Testis (tissue), 5 donors: ENCODE measurements at places on chromosomes 12 and 14.

DNA sequence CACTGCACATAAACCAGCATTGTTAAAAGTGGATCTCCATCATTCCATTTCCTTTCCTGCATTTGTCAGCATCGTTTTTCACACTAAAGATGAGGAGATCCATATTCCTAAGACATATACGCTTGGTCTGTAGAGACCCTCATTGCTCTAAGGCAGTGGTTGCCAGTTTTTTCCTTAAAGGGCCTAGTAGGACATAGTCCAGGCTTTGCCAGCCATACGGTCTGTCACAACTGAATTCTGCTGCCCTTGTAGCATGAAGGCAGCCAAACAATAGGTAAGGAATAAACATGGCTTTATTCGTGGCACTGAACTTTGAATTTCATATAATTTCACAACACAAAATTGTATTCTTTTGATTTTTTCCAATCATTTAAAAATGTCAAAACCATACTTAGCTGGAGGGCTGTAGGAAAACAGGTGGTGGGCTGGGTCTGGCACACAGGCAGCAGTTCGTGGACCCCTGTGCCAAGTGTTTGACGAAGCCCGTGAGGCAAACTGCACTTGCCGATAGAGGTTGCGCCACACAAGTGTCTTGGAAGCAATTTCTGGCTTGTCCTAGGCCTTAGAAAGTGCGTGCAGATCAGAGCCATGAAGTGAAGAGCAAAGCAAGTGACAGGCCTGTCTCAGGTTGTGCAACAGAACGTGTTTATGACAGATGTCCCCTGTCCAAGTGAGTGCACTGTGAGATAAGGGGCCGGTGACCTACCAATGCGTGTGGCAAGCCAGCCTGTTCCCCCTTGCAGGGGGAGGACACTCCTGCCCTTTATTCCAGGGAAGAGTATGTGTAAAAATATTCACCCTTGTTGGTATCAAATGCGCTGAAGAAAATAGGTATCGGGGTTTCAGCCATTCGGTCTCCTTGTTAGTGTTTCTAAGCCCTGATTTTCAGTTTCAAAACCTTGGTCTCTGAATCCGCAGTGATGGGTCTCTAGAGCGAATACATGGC is 916 bp upstream of the CHPT1 start:
- peak; percentile 45 for DNase-seq

DNA sequence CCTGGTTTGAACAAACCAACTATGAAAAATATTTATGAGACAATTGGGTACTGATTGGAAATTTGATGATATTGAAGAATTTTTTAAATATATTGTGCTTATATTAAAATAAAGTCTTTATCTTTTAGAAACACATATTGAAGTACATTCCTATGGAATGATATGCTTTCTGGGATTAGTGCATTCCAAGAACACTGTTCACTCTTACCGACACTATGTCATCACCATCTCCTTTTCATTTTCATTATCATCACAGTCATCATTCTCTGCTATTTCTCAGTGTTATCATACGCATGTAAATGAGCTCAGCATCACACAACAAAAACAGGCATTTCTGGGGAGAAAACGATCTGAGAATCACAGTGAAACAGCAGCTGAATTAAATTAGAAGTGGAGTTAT is 513.3 kb upstream of the CCDC196 start:
- no peak for DNase-seq

- DNase-seq: peak; percentile 21
These were observed 260.3 kb upstream of the E2F7 start for GRCh38 chr12:77325511-77326236.

DNA sequence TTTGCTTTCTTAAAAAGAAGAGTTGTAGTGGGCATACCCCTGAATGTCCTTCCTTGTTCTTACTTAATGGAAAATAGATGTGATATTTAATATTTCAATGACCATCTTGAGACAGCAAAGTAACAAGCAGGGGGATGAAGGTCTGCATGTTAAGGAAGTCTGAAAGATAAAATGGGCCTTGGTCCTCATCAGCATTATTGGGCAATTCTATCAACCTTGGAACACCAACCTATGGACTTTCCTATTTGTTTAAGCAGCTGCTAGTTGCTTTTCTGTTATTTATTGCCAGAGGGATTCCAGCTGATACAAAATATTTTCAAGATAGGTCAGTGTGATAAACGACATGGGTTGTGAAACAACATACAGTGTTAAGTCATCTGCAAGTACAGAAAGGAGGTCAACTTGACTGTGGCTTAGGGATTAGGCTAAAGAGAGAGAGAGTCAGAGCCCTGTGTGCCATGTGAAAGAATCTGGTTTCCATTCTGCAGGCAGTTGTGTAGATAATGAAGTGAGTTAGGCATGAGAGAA is 16.4 kb upstream of the A2M start:
- no peak for DNase-seq

- no peak for DNase-seq
These were observed 31.8 kb upstream of the CLEC4E start for GRCh38 chr12:8572507-8572906.

DNA sequence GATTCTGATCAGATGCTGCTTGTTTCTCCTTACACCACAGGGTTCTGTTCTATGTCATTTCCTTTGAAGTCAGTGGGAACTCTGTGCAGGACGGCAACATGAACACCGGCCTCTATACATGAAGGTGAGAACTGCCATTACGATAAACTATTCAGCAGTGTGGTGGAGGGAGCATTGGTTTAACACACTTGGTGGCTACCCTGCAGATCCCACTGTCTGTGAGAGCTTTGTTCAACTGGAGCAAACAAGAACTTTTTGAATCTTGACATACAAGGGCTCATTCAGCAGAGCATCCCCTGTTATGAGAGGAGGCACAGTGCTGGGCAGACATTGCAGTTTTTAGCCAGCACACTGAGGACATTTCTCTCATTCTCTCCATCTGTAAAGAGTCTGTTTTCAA is 10.7 kb upstream of the FRS2 start:
- no peak for DNase-seq

- no peak for DNase-seq
These were observed 54.9 kb downstream of the OTOGL start for GRCh38 chr12:80154261-80154660.

GRCh38 chr14:52790756-52791222 is 618 bp downstream of the GNPNAT1 start:
- no peak for DNase-seq

GRCh38 chr14:22513066-22513812 is 75.8 kb downstream of the DAD1 start:
- DNase-seq: no peak

DNA sequence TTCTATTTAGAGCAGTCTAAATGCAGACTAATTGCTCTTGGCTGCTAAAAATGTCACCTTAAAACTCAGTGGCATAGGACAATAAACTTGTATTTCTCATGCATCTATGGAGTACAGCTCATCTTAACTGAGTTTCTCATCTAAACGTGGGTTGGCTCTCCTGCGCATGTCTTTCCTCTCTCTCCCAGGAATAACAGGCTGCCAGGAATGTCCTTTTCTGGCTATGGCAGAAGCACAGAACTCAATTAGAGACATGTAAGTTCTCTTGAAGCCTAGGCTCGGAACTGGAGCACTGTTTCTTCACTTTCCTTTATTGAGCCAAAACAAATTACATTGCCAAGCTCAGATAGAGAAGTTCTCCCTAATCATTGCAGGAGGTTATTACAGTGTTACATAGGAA is 722.3 kb upstream of the FLRT2 start:
- peak; percentile 37 for DNase-seq

DNA sequence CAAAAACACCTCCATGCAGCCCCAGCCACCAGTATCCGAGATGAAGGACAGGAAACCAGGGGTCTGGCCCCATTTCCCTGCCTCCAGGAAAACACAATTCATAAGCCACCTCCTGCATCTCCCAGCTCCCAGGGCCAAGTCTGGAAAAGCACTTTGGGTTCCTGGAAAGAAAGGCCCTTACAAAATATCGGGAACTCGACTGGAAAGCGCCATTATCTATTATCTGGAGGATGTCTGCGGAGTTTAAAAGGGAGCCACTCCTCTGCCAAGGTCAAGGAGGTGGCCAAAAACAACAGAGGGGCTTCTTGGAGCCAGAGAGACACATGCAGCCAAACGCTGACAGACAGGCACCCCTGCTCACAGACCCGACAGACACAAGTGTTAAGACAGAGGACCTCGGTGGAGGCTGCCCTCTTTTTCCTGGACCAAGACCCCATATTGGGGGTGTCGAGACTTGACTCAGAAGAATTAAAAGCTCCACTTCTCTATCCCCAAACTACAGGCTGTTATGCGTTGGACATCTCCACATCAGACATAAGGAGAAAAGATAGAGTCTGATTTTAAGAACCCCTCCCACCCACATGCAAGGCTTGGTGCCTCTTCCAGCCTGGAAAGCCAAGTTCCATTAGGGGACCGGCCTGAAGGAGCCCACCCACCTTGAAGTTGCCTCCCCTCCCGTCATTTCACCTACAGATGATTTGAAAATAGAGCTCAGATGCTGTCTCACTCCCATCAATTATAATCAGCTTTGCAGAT is 9.6 kb downstream of the ACTN1 start:
- no peak for DNase-seq

DNA sequence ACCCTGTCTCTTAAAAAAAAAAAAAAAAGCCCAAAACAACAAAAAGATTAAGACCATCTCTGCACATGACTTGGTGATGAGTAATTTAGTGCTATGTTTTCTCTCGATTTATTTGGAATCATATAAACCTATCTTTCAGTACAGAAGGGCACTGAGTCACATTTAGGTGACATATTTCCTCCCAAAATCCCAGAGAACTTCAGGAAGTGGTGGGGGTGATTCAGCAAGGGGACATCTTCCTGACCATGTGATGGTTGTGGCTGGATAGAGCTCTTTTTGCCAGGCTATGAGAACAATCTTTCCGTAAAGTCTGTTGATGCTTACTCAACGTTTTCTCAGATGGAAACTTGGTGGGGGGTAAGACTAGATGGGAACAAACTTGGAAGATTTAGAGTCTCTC is 50.0 kb downstream of the PPFIBP1 start:
- DNase-seq: no peak

- DNase-seq: no peak
These were observed 101.4 kb downstream of the ADGRD1 start for GRCh38 chr12:131055093-131055465.

GRCh38 chr14:74577247-74577947 is 34.6 kb downstream of the LTBP2 start:
- peak; percentile 74 for DNase-seq

- DNase-seq: peak; percentile 77
These were observed 207.7 kb downstream of the TTC8 start for GRCh38 chr14:89032086-89032649.

GRCh38 chr14:102182936-102183619 is 43.4 kb downstream of the WDR20 start:
- no peak for DNase-seq

DNA sequence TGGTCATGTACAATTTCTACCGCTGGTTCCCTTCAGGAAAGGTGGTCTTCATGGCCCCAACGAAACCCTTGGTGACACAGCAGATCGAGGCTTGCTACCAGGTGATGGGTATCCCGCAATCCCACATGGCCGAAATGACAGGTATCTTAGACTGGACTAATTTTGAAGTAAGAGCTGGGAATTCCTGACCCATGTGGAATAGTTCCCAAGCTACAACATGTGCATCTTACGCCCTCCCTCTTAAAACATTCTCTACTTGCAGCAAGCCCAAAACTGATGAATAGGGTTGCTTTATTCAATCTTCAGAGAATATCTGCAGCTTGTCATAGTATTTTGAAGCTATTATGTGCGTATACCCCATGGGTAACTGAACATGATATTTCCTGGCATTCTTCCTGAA is 669 bp downstream of the FANCM start:
- DNase-seq: no peak

GRCh38 chr14:36944307-36945010 is 227.9 kb downstream of the SLC25A21 start:
- DNase-seq: no peak

GRCh38 chr12:92506891-92507290 is 195.9 kb upstream of the PLEKHG7 start:
- DNase-seq: no peak

- DNase-seq: peak; percentile 70
These were observed 38.4 kb downstream of the MLXIP start for GRCh38 chr12:122116707-122117535.

DNA sequence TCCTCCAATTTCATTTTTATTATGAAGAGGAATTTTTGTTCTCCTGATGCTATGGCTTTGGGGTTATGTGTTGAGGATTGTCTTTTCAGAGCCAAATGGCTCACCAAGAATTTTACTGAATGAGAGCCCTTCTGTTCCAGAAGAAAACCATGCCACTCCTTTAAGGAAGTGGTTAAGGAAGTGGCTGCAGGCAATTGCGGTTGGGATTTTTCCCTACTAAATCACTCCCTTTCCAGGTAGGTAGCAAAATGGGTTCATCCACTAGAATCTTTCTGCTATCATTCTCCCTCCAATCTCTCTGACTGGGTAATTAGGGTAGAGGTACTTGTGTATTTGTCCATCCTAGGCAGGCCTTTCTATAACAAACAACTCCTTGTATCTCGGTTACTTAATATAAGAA is 163.1 kb downstream of the TTC8 start:
- no peak for DNase-seq

- DNase-seq: no peak
These were observed 797 bp downstream of the UNG start for GRCh38 chr12:109098183-109098604.

GRCh38 chr12:110668480-110669192 is 20.3 kb downstream of the HVCN1 start:
- DNase-seq: no peak

DNA sequence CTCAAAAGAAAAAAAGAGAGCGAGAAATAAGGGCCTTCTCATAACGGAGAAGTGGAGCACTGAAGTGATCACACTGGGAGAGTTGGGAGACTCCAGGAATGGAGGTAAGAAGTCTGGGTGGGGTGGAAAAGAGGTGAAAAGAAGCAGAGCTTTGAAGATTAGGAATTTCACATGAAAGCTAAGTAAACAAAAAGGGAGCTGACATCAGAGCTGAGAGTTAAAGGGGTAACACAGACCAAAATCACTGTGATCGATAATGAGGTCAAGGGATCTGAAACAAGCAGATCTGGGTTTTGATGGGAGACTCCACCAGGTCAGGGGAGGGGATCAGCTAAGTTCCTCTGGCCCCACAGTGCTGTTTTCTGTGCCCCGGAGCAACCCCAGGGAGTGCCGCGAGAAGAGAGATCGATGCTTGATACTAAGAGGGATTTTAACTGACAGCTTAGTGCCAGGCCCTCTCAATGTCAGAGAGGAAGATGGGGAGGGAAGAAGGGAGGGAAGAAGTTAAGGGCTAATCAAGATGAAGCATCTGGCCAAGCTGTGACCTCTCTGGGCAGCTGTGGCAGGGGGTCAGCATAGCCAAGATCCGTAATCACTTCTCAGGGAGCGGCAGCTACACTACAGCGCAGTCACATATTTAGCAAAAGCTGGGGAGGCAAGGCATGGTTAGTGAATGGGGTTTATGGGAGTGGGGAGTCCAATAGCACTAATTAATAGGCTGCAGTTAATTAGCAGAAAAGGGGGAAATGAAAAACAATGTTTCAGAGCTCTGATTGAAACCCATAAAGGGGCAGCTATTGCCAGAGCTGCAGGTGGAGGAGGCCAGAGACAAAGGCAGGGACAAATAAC is 8.0 kb downstream of the AQP6 start:
- no peak for DNase-seq

- no peak for DNase-seq
These were observed 120.2 kb downstream of the SAMD4A start for GRCh38 chr14:54686871-54687749.
